ENCODE measurements at places on chromosomes 2 and 18.
A peak's percentile ranks its signal among the peaks of the same experiment; 100 is the strongest.

DNA sequence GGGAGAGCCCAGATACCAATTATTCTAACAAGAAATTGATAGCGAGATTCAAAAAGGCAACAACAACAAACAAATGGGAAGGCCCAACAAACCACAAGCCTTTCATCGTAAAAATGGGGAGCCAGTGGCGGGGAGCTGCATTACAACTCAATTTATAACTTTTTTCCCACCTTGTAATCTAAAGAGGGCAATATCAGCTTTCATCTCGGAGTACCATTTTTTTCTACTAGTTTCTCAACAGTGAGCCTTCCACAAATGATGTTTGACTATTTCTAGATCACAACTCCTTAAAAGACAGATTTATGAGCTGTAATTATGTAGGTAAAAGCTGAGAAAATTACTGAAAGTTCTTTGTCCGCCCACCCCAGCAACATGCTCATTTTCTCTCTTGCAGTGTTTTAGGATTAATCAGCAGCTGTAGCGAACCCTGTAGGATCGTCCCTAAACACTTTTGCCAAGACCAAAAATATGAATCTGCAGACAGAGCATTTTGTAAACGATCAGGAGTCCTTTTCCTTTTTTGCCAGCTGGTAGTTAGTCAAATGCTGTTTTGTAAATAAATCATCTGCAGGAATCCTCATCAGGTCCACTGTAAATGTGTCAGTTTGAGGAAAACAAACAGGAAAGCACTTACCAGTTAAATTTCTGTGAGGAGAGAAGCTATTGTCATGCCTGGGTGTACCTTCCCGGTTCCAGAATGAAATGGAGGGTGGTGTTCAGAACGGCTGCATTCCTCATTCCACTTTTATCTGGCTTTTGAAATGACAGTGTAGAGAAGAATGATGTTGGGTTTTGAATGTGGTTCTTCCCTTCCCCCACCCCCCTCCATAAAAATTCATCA is 53.2 kb downstream of the EEF1B2 start:
- no peak for DNase-seq

DNA sequence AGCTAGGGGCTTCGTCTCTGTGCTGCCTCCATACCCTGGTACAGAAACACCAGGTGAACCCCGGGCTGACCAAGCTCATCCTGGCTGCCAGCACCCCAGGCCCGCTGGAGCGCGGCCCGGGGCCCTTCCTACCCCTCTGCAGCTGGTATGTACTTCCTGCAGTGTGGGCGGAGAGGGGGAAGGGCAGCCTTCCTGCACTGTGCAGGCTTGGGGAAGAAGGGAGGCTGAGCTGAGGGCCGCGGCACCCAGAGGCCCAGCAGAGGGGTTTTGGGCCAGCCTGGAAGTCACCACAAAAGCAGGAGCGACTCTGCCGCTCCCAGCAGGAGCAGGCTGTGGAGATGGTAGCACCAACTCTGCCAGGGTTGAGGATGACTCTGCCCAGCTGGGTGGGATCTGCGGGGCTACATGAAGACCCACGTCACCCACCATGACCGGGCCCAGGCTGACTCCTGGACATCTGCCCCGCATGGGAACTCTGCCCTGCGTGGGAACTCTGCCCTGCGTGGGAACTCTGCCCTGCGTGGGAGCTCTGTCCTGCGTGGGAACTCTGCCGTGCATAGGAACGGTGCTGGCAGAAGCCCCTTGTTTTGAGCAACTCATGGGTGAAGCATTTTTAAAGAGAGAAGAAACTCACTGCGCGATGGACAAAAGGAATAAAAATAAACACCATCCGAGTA is 273.3 kb downstream of the NDUFA10 start:
- DNase-seq: no peak

- no peak for DNase-seq
Measured at GRCh38 chr2:9002637-9003365, 683 bp downstream of the MBOAT2 start.

DNA sequence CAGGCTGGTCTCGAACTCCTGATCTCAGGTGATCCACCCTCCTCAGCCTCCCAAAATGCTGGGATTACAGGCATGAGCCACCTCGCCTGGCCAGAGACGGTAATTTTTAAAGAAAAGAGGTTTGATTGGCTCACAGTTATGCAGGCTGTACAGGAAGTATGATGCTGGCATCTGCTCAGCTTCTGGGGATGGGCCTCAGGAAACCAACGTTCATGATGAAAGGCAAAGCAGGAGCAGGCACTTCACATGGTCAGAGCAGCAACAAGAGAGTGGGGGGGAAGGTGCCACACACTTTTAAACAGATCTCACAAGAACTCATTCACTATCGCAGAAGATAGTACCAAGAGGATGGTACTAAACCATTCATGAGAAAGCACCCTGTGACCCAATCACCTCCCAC is 38.0 kb upstream of the GPD2 start:
- no peak for DNase-seq

- no peak for DNase-seq
Measured at GRCh38 chr2:238865744-238866355, 18.0 kb downstream of the TWIST2 start.

DNA sequence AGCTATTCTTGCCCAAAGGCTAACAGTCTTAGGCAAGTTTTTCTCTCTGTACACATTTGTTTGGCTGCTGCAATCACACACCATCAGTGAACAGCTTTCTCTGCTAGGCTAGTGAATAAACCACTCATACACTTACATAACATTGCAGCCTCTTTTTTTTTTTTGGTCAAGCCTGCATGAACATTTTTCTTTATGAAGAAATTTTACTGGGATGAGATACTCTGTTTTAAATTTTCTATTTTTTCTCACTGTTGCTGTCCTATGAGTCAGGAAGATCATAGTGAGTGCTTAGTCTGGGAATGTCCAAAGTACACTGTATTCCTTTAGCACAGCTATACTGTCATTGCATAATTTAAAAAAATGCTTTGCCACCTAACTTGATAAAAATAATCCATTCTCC is 58.5 kb downstream of the ROCK1 start:
- DNase-seq: no peak

- DNase-seq: no peak
Measured at GRCh38 chr18:13447621-13448334, 229.2 kb downstream of the LDLRAD4 start.

GRCh38 chr2:205612636-205613035 is 69.7 kb upstream of the NRP2 start:
- no peak for DNase-seq

DNA sequence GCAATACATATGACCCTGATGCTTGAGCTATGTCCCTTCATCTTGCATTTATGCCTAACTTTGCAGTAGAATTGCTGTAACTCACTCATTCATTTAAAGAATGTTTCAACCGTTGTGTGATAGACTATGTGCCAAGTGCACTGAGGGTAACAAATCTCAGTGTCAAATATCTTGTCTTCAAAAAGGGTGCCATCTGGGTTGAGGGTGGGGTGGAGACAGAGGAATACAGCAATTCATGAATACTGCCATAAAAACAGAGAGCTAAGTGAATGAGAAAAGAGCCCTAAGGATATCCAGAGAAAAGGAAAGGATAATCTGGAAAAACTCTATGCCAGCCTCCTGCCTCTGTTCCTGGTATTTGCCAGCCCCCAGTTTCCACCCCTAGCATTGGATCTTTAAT is 1534.4 kb upstream of the PIK3C3 start:
- DNase-seq: no peak

DNA sequence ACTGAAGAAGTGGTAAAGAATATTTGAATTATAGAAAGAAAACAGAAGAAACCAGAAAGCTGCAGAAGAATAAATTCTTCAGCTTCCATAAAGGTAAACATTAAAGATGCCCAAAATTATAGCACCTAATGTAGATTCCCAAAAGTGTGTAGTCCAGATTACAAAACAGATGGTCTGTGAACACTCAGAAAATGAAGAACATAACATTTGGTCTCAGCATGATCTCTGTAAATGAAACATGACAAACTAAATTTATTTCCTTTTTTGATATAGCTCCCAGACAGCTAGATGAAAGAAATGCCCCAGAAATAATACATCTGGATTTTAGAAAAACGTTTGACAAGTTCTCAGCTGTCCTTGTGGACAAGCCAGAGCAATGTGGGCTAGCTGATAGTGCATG is 794.2 kb upstream of the NXPH2 start:
- no peak for DNase-seq

DNA sequence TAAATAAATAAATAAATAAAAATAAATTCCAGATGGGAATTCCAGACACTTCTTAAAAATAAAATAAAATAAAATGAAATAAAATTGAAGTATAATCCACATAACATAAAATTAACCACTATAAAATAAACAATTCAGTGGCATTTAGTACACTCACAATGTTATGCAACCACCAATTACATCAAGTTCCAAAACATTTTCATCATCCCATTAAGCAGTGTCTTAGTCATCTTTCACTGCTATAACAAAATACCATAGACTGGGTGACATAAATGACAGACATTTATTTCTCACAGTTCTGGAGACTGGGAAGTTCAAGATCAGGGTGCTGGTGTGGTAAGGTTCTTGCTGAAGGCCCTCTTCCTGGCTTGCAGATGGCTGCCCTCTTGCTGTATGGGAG is 22.6 kb upstream of the PROKR1 start:
- DNase-seq: no peak

DNA sequence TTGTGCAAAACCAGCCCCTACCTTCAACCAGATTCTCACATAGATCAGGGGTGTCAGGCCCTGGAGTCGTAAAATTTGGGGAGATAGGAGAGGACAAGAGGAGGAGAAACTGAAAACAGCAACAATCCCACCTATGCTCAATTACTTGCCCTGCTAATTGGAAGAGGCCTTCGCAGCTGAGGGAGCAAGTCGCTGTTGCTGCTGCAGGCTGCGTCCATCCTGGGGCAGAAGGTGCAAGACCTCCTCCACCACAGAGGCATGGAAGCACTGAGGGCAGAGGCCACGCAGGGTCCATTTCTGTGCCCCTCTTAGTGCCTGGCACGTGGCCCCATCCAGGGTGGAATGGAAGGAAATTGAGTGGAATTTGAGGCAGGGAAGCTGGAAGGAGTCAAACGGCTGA is 36.5 kb downstream of the CNGA3 start:
- DNase-seq: no peak

DNA sequence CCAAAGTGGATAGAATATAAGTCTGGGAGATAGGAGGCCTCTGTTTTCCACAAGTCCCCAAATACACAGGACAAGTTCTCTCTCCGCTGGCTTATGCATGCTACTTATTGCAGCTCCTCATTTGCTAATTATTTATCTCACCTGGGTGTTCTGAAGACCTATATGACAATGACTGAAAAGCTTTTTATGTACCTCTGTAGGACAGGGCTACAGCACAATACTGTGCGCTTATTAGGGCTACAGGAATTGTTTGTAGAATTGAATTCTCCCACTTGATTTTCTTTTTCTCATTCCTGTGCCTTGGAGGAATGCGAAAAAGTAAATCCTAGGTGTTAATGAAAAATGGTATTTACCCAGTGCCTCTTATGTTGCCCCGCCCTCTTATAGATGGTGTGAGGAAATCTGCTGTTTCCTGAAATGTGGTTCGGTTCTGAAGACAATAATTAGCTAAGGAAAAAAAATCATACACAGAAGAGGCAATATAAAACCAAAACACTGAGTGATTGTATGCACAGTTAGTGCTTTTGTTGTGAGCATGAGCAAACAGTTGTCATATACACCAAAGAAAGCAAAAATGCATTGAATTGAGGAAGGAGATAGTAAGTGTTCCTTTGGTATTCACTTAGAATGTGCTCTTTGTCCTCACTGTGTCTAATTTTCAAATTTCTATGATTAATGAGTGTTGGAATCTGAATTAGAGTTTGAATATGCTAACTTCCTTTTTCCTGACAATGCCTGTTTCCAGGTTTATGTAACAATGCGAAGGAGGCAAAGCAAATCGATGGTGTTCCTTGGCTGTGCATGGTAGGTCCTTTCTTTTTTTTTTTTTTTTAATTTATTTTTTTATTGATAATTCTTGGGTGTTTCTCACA is 78.7 kb upstream of the PNPT1 start:
- no peak for DNase-seq

DNA sequence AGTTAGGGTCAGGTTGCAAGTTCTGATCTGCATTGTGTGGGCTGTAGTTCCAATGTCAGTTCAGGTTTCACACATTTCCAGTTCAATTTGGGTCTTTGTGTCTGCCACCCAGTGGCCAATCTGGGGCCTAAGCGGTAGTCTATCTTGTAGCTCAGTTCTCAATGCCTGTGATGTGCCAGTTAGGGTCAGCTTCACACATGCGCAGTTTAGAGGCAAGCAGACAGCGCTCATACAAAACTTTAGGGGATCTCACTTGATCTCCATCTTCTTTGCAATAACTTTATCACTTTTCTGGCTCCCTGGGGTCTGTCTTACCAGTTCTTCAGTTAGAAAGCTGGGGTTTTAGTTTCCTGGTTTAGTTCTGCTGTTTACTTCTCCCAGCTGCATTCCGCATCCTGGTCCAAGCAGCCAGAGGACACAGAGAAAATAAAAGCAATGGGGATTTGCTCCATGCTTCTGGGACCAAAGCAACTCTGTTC is 11.0 kb upstream of the ZNF24 start:
- DNase-seq: peak; percentile 75

DNA sequence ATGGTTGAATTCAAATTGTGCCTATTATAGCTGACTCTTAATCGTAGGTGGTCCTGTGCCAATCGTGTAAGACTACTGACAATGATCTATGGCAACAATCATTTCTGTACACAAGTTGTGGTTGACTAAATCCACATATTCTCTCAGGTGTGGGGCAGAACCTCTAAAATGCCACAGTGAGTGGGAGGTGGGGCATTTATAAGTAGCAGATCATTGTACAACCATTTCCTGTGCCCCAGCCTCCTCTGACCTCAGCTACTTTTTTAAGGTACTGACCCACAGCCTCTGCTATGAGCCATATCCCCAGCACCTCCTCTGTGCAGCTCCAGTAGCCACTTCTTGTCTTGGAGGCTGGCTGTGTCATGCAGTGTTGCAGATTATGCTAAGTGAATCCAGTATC is 48.6 kb upstream of the RAPH1 start:
- DNase-seq: no peak

GRCh38 chr18:31206071-31206470 is 43.4 kb upstream of the DSC1 start:
- no peak for DNase-seq

DNA sequence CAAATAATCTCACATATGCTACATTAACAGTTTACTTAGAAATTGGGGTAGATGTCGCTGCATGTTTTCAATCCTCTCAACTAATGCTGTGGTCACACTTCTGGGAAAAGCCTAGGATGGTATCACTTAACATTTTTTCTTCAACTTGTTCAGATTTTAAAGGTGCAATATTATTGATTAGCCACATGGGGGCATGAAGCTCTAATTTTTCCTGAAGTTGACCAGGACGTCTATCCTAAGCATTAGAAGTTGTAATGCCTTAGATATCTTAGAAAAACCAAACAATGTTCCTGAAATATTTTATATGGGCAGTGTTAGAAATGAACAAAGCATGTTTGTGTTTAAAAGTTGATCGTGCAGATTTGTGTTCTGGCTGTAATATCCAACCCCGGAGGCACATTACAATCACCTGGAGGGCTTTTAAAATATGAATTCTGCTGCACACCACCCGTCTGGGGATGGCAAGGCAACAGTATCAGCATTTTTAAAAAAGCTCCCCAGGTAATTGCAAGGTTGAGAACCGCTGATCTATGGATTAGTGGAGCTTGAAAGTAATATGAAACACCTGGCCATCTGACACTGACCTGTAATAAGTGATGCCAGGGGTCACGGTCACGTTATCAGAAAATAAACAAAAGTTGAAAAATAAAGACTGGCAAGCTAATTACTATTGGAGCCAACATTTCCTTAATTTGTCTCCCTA is 100.5 kb upstream of the LMAN1 start:
- DNase-seq: peak; percentile 1

- DNase-seq: no peak
Measured at GRCh38 chr2:112980537-112980936, 2.7 kb downstream of the IL36G start.

GRCh38 chr2:177432703-177433102 is 40.1 kb downstream of the AGPS start:
- no peak for DNase-seq
